ENCODE measurements at places on chromosomes 3 and 15.
A peak's percentile ranks its signal among the peaks of the same experiment; 100 is the strongest.

DNA sequence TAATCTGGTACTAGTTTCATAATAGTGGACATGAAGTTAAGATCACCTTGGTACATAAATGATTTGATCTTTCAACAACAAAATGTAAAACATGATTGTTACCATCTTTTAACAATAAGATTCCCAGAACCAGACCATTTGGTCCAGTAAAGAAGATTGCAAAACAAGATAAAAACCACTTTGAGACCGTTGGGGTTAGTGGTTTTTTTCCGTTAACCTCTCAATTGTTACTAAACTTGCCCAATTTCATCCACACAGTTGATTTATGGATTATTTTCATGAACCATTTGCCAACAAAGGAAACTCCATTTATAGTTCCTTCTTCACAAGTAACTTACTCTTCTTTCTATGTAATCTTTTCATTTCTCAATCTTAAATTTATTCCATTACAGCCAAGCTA, 53.8 kb downstream of the ATP8B4 start:
- DNase-seq, result no peak

DNA sequence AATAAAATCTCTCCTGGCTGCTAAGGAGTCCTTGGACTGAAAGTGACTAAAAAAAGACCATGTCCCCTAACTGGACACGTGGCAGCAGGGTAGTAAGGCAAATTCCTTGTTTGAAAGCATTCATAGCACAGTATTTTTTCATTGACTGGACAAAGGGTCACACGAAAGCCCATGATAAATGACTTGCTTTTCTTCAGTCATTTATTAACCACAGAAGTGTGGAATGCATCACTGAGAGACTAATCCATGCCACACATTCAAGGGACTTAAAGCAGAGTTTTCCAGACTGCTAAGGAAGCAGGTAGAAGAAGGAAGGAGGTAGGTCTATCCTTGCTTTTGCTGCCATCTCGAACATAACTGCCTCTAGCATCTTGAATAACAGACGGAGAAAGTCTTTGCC, 31.2 kb downstream of the CASR start:
- DNase-seq, result no peak

DNA sequence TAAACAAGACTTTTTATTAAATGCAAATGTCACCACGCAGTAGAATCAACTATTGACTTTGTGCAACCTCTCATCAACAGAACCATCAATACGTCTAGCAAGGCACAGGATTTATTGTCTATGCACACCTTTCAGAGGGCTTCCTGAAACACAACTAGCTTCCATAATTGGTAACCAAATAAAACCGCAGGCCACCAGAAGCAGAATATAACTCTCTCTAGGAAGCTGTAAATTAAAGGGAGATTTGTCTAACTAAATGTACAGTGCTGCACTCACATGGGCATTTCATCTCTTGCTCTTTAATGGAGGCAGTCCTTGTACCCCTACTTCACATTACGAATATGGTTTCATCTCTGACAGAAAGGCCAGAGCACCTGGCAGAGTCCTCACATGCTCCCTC, 93.0 kb downstream of the FHIT start:
- no peak for DNase-seq

DNA sequence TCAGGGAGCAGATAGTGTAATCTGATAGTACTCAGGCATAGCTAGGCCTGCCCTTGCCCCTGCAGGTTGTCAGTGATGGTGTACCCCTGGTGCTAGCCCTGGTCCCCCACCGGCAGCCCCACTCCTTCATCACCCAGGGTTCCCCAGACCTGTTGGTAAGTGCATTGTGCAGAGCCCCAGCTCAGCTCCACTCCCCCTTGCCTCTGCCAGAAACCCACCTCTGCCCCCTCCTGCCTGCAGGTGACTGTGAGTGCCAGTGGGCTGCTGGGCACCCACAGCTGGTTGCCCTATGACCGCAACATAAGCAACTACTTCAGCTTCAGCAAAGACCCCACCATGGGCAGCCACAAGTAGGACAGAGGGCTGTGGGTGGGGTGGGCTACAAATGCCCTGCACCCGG, 27.5 kb downstream of the NBEAL2 start:
- no peak for DNase-seq

GRCh38 chr3:31043184-31043819, 148.8 kb upstream of the GADL1 start:
- peak; percentile 32 for DNase-seq

DNA sequence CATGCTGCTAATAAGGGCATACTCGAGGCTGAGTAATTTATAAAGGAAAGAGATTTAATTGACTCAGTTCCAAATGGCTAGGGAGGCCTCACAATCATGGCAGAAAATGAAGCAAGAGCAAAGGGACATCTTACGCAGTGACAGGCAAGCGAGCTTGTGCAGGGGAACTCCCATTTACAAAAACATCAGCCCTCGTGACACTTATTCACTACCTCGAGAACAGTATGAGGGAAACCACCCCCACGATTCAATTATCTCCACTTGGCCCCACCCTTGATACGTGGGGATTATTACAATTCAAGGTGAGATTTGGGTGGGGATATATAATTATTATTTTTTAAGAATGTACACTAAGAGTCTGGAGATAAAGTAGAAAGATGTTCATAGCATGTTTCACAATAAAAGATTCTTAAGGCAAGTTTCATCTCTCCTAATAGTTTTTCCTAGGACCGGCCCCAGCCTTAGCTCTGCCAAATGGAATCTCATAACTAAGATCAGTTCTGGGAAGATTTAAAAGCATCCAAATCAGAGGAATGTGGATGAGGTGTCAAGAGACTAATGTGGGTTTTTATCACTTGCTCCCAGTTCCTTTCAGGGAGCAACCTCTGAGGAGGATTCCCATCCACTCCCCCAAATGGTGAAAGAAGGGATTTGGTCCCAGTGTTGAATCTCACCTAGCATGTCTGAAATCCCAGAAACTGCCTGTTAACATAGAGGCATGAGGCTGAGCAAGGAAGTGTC, 221.0 kb downstream of the ZMAT3 start:
- no peak for DNase-seq

DNA sequence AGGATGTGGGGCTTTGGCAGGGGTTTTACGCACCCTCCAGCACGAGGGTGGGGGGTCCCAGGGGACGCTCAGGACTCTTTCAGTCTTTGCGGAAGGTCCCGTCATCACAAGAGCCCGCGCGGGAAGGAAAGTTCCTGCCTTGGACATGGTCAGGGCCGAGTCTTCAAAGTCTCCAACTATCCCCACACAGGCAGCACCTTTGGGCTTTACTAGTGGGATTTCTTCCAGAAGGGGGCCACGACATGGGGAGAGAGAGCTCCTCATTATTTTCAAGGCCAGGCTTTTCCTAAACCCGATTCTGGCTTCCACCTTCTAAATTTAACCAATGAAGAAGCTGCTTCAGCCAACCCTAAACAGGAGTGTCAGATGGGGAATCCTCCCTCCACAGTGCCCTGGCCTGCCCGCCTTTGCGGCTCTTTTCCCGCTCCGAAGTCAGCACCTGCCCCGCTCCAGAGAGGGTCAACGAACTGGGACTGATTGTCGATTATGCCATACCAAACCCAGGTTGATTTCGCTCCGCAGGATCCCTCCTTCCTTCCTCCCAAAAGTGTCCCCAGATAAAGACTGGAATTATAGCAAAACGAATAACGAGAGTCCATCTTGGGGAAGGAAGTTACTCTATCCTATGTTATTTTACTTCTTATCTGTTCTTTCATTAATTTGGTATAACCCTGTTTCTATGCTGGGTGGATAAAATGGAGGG, 11.0 kb downstream of the SHOX2 start:
- DNase-seq, result no peak

DNA sequence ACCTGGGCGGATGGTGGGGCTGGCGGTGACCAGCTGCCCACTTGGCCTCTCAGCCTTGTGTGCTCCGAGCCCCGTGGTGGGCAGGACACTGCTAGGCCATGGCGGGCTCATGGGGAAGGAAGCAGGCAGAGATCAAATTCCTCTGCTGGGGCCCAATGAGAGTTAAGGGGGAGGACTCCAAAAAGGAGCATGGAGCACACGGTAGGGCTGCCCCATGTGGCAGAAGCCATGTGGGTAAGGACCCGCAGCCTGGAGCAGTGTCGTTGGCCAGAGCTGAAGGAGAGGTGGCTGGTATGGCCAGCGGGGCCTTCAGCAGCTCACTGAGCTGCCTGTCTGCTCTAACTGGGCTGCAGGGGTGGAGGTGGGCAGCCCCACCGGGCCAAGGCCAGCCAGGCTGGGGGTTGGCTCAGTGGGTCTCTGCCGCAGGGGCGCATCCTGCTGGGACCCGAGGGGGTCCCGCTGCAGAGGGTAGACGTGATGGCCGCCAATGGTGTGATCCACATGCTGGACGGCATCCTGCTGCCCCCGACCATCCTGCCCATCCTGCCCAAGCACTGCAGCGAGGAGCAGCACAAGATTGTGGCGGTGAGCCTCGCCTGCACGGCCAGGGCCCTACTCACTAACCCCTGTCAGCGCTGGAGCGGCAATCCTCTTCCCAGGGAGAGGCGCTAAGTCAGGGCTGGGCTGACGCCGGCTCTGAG, 11.3 kb downstream of the STAB1 start:
- DNase-seq, result no peak

DNA sequence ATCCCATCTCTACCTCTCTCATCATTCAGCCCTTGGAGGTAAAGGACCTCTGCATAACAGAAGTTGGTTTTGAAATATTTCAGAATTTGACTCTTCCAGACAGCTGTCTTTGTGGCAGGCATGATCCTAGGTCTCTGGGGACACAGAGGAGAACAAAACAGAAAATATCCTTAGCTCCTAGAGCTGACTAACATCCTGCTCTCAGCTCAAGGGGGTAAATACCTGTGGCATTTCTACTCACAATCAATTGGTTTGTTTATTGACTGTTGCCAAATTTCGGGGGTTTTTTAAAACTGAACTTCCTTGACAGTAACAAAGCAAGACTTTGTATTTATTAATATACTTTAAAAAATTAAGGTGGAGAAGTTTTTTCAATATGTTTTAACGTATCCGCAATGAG, 78.8 kb downstream of the EOMES start:
- DNase-seq, result no peak

- DNase-seq, result no peak
These were observed 207.4 kb upstream of the HES1 start for GRCh38 chr3:193928354-193929209.

- DNase-seq, result no peak
These were observed 5.2 kb upstream of the SEMA3B start for GRCh38 chr3:50263478-50264382.

GRCh38 chr3:63926309-63926708, 14.1 kb upstream of the SCAANT1 start:
- DNase-seq, result no peak

DNA sequence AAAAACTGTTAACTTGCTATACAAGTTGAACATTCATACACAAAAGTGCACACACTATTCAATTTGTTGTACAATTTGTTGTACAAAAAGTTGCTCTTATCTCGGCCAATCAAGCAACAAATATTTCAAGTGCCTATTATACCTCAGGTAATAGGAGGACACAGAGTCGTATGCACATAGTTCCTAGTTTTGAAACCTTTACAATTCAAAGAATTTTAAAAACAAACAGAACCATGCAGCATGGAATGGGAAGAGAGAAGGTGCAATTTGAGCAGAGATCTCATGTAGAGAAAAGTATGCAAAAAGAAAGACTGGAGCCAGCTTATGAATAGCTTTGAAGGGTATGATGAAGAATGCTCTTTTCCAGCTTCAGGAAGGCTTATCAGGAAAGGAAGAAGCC, 46.5 kb upstream of the ARPP19 start:
- no peak for DNase-seq

GRCh38 chr3:42662037-42662812, 8.7 kb downstream of the ZBTB47 start:
- no peak for DNase-seq

DNA sequence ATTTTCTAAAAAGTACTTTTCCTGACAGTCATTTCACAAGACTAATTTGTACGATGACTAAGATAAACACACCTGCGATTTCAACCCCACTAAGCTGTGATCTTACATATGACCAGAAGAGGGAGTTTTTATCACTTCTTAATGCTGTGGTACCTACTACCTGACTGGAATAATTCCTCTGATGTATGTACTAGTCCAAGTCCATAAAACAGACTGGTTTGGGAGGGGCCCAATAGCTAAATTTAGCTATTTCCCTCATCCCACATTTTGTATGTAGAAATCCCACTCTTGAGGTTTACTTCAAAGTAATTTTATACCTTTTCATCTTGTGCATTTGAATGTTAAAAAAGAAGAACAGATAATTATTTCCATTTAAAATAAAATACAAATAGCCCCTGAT, 49.7 kb upstream of the SCAANT1 start:
- no peak for DNase-seq

- no peak for DNase-seq
These were observed 335.2 kb upstream of the MCTP2 start for GRCh38 chr15:93895976-93896770.

DNA sequence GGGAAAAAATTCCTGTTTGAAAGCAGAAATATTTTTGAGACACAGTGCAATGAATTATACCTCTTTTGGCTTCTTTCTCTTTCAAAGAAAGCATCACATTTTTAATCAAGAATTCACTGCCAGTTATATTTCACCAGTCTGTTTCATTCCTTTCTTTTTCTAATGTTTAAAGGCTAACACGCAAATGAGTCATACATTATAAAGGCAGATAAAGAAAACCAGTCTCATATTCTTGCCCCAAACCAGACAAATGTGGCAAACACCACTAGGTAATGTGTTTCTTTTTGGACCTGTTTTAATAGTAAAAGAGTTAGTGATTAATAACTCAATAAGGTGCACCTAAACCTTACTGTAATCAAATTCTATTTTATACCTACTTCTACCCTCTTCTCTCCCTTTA, 83.8 kb downstream of the PLOD2 start:
- no peak for DNase-seq

DNA sequence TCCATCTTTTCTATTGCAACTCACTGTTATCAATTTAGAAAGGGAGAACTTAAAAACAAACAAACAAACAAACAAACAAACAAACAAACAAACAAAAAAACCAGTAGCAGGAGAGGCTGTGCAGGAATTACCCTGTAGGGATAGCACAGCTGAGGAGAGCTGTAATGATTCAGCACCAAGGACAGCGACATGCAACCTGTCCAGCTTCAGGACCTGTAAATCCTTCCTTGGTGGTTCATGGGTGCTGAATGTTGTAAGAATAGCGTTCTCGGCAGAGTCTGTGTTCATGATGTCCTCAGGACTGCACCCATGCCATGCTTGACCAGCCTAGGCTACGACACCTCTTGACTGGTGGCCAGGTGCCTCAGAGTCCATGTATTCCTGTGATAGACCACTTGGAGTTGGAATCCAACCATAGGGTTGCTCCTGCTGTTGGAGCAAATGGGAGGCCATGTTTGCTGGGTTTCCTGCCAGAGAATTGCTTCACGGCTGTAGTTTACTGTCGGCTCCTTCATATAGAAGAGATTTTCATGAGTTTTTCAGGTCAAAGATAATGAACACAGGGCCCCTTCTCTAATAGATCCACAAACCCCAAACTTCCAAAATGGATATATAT, 65.9 kb downstream of the CACNA2D3 start:
- DNase-seq, result peak; percentile 43

DNA sequence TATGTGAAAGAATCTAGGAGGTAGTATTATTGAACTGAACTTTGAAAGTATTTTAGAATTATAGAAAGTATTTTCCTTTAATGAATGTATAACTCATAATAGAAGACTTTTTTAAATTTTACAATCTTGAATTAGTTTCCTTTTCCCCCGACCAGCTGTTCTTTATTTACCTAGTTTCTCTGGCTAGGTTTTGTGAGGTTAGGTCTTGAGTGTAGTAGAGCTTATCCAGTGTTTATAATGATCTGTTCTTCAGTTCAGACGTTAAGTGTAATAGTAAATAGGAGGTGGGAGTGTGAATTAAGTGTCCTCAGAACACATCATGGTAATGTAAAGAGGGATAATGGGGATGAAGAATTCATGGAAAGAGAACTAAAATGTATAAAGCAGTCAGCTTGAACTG, 93.8 kb downstream of the MYRIP start:
- no peak for DNase-seq
